Left lung (tissue), 14 donors: ENCODE measurements at places on chromosomes 1 and 21. TPM values are rescaled to one million over a fixed set of nuclear protein-coding genes. Genes with fewer than 3 reads are reported as not detected.
A peak's percentile ranks its signal among the peaks of the same experiment; 100 is the strongest.

GRCh38 chr1:209705033-209705598, 470 bp downstream of the HSD11B1 start:
- DNase-seq: no peak

DNA sequence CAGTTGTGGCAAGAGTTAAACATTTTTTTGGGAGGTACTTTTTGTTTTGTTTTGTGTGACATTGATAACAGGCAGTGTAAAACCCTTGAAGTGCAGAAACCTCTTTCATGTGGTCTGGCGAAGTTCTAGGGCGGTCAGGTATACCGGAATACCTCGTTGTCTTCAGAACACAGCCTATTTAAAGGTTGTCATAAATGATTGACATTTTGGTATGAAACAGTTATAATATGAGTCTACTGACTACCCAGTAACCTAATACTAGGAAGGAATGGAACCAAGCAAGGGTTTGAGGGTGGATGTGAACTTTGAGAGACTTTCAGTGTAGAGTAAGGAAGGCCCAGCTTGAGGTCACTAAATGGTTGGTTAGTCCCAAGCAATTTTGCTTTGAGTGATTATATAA, 40.5 kb downstream of the PATJ start:
- DNase-seq: no peak

DNA sequence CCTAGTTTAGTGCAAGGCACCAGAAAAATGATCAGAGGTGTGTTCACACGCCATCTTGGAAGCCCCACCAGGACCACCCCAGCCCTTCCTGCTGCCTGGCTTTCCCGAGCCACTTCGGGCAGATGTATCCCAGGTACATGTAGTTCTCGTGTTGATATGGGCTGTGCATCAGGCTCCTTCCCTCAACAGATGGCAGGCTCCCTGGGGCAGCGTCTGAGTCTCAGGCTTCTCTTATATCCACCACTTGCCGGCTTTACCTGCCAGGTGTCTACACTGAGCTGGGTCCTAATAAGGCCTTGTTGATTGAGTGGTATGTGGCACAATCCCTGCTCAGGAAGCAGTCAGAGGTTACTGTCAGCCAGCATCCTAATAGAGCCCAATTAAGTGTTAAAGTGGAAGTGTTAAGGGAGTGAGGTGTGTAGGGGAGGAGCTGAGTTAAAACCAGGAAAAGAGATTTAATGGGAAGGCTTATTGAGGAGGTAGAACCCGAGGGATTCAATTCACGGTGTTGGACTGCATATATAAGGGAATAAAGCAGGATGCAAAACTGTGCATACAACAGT, 8.5 kb downstream of the GPA33 start:
- no peak for DNase-seq

DNA sequence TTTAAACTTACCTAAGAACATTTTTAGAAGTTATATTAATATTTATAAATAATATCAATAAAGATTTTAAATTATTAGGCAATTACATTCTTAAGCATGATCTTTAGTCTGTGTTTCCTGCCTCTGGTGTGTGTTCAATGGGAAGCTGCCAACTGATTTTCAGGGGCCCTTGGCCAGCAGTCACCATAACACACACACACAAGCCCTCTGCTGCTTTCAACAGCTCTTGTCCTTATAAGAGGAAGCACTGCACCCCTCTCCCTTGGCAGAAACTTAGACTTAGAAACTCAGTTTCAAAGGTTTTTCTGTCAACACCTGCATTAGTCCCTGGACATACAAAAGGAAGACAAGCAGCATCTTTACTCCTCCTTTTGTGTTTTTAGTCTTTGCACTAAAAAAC, 81.4 kb downstream of the VAV3 start:
- peak; percentile 42 for DNase-seq

GRCh38 chr1:151147132-151147503, 687 bp upstream of the SEMA6C start:
- no peak for DNase-seq

- DNase-seq: no peak
Observed at GRCh38 chr1:156095906-156096508, 13.7 kb upstream of the MEX3A start.

GRCh38 chr1:11284784-11285183, 11.8 kb downstream of the UBIAD1 start:
- DNase-seq: no peak

DNA sequence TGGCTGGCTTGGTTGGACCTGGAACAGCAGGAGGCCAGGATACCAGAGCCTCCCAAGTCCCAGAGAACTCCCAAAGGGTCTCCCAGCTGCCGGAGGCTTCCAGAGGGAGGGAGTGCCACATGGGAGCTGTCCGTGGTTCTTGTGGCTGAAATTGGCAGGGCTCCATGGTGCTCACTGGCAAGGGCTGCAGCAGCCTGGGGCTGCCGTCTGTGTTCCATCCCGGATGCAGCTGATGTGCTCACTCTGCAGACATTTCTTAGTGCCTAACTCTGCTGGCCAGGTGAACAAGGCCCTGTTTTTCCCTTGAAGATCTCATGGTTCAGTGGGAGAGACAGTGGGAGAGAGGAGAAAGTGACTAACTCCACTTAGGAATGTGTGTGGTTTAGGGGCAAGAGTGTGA, 261.1 kb downstream of the CAMTA1 start:
- no peak for DNase-seq

DNA sequence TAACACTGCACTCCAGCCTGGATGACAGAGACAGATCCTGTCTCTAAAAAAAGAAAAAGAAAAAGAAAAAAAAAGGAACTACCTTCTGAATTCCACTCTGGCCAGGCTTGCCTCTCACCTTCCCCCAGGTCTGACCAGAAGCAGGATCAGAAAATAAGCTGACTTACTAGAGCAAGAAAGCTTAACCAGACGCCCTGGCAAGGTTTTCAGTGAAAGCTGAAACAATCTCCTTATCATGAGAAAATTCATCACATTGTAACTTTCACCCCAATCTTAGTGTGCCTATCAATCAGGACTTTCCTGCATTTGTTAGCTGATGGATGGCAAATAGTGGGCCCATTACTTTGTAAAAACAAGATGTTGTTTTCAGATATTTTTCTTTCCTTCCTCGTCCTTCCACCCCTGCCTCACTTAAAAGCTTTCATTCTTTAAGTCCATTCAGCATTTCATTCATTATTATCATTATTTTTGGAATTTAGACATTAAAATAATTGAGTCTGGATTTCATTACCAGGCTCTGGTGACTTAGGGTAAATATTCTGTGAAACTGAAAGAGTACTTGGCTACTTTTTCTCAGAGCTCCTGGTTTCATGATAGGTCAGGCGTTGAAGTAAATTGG, 96.5 kb upstream of the CD34 start:
- no peak for DNase-seq

DNA sequence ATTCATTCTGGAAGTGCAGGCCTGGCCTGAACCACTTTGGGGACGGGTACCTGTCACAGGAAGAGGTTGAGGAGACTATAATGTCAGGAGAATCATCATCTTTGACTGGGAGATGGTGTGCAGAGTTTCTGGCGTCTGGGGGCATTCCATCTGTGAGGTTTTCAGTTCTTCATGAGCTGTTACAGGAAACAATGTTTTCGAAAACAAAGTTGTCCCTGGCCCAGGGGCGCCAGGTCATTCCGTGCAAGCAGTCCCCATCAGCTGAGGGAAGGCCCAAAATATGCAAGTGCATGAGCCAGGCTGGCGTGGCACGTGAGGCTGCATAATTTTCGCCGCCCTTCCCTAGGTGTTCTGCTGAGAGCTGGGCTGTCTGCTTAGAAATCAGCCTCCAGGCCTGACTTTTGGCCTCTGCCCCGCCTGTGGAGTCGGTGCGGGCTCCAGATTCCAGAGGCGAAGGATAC, 68.4 kb upstream of the ATP5PO start:
- DNase-seq: no peak

- no peak for DNase-seq
Observed at GRCh38 chr1:154849645-154850131, 20.4 kb downstream of the KCNN3 start.

DNA sequence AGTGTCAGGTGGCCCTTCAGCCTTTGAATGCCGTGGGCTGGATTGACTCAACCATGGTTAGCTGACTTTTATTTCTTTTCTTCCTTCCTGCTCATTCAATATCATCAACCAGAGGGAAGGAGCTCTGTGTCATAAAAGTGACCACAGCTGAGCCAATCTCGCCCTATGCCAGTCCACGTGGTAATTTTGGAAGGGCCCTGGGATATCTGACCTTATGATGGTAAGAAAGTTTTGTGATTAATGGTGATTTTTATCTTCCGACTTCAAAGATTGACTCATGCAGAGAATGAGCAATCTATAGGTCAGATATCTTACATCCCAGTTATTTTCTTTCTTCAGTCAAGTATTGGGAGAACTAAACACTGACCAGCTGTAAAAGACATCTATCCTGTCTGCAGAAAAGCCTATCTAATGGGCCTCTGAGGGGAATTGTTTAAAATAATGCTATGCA, 170.3 kb downstream of the ZC3H11B start:
- no peak for DNase-seq

DNA sequence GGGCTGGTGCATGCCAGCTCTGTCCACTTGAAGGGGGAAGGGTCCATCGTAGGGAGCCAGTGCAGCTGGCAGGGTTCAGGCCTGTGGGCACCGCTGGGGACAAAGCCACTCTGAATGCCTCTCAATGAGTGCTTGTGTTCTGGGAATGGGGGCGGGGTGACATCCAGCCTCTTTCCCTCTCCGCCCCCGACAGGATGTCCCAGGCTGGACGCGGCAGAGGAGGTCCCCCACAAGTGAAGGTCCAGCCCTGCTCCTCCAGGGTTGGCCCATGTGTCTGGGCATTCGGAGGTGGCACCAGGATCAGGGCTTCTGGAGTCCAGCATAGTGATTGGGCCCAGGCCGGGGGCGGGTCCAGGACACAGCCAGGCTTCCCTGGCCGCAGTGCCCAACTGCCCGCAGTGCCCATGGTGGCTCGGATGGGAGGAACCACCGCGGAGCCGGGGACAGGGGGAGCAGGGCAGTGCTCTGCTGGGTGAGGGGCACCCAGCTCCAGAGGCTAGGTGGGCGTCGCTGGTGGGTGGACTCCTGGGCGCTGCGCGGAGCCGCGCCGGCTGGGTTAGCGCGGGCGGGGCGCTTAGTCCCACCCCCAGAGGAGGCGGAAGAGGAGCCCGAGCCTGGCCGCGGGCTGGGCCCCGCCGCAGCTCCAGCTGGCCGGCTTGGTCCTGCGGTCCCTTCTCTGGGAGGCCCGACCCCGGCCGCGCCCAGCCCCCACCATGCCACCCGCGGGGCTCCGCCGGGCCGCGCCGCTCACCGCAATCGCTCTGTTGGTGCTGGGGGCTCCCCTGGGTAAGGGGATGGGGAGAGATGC, at the start of gene SHISA4:
Gene SHISA4, plus strand, starts transcription at position 617 of the 808 bp plus-strand sequence. Its CDS starts 97 bp downstream, at position 714.
- DNase-seq: peak; percentile 56

DNA sequence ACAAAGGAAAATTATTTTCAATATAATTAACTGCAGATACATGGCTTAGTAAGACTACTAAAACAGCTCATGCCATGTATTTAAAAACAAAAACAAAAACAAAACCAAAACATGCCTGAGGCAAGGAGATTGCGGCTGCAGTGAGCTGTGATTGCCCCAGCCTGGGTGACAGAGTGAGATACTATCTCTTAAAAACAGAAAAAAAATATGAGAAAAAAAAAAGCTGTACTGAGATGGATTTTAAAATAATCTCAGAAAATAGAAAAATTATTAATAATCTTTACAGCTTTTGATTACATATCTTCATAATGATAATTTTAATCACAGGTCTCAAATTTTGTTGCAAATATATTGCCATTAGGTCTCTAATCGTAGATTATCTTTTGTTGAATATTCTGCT, 24.0 kb upstream of the LIN9 start:
- no peak for DNase-seq

- no peak for DNase-seq
Observed at GRCh38 chr1:83741770-83742169, 257.2 kb downstream of the TTLL7 start.

- DNase-seq: no peak
Observed at GRCh38 chr1:221601166-221601565, 140.7 kb downstream of the DUSP10 start.

SLC44A5 gene
- 6.4 TPM for polyA plus RNA-seq

SPRR4 gene
- not detected for polyA plus RNA-seq

RGS4 gene
- 3.3 TPM for polyA plus RNA-seq

SYDE2 gene
- polyA plus RNA-seq: 15.0 TPM

ADORA1 gene
- polyA plus RNA-seq: 15.0 TPM

OR10Z1 gene
- polyA plus RNA-seq: 0.21 TPM

IL24 gene
- 0.39 TPM for polyA plus RNA-seq

NLRP3 gene
- 1.8 TPM for polyA plus RNA-seq

FNDC10 gene
- 2.9 TPM for polyA plus RNA-seq
